Spleen (tissue), 13 donors: ENCODE measurements at places on chromosomes 2 and 18. TPM values are rescaled to one million over a fixed set of nuclear protein-coding genes. Genes with fewer than 3 reads are reported as not detected.

Gene IFIH1
- 16.3 TPM for polyA plus RNA-seq

Gene NTSR2
- not detected for polyA plus RNA-seq

Gene OST4
- polyA plus RNA-seq = 418 TPM

Gene C18orf54
- polyA plus RNA-seq = 0.97 TPM

Gene CFAP53
- 0.48 TPM for polyA plus RNA-seq

Gene NRP2
- 3.1 TPM for polyA plus RNA-seq

Gene SKOR2
- not detected for polyA plus RNA-seq

Gene SCG2
- polyA plus RNA-seq = 0.39 TPM

Gene PLGLB2
- polyA plus RNA-seq = 2.2 TPM

Gene ITM2C
- 97.5 TPM for polyA plus RNA-seq

Gene FBXO15
- polyA plus RNA-seq = 3.5 TPM

Gene STAT4
- polyA plus RNA-seq = 4.6 TPM

Gene ACOXL
- polyA plus RNA-seq = 0.09 TPM

Gene TMEM17
- polyA plus RNA-seq = 0.48 TPM

Gene CBLN2
- 0.10 TPM for polyA plus RNA-seq

Gene CCDC150
- 1.3 TPM for polyA plus RNA-seq

Gene ELP2
- 50.6 TPM for polyA plus RNA-seq

Gene COL3A1
- 43.4 TPM for polyA plus RNA-seq

Gene PARD6G
- 0.30 TPM for polyA plus RNA-seq

Gene ZNF516
- polyA plus RNA-seq = 4.5 TPM

Gene LBX2
- 0.50 TPM for polyA plus RNA-seq

Gene REG1B
- polyA plus RNA-seq = 0.57 TPM

Gene RAB10
- polyA plus RNA-seq = 42.4 TPM

Gene HS6ST1
- 24.7 TPM for polyA plus RNA-seq

Gene AGAP1
- polyA plus RNA-seq = 1.1 TPM

Gene TTC27
- polyA plus RNA-seq = 10.2 TPM

Gene ZBTB7C
- 1.8 TPM for polyA plus RNA-seq

Gene PLGLB1
- 7.6 TPM for polyA plus RNA-seq

Gene VWA3B
- 0.02 TPM for polyA plus RNA-seq

Gene TMEM37
- 5.9 TPM for polyA plus RNA-seq

Gene RUFY4
- 0.32 TPM for polyA plus RNA-seq

Gene FOXD4L1
- polyA plus RNA-seq = 0.19 TPM
